ENCODE measurements at places on chromosomes 7 and 10.

DNA sequence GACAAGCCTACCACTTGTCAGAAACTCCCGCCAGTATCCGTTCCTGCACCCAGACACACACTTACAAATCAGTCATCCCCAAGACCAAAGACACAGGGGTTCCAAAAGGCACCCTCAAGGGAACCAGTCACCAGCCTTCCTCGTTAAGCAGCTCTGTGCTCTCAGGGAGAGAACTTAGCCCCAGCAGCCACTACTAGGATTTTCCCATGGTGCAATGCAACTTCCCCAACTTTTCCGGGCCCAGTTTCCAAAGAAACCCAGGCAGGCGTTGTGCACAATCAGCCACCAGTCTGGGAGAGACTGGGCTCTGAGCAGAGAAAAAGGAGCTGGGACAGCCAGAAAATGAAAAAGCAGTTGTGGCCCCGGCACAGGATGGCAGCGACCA is 1.2 kb downstream of the DLG5 start:
- DNase-seq, result no peak

- no peak for DNase-seq
Measured at GRCh38 chr10:3103646-3104045, 36.3 kb downstream of the PFKP start.

- no peak for DNase-seq
Measured at GRCh38 chr7:46554688-46555422, 633.8 kb upstream of the IGFBP3 start.

DNA sequence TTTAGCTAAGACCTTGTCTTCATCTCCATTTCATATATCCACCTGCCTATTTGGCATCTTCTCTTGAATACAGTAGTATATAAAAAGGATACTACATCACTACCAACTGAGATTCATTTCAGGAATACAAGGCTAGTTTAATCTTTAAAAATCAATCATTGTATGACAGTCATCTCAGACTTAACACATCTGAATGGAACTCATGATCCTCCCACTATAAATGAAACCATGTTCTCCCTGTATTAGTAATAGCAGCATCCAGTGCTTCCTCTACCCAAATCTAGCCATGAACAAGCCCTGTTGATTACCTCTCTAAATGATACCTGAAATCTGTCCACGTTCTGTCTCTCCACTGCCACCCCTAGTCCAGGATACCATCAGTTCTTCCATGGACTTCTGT is 196.2 kb downstream of the CDK14 start:
- no peak for DNase-seq

DNA sequence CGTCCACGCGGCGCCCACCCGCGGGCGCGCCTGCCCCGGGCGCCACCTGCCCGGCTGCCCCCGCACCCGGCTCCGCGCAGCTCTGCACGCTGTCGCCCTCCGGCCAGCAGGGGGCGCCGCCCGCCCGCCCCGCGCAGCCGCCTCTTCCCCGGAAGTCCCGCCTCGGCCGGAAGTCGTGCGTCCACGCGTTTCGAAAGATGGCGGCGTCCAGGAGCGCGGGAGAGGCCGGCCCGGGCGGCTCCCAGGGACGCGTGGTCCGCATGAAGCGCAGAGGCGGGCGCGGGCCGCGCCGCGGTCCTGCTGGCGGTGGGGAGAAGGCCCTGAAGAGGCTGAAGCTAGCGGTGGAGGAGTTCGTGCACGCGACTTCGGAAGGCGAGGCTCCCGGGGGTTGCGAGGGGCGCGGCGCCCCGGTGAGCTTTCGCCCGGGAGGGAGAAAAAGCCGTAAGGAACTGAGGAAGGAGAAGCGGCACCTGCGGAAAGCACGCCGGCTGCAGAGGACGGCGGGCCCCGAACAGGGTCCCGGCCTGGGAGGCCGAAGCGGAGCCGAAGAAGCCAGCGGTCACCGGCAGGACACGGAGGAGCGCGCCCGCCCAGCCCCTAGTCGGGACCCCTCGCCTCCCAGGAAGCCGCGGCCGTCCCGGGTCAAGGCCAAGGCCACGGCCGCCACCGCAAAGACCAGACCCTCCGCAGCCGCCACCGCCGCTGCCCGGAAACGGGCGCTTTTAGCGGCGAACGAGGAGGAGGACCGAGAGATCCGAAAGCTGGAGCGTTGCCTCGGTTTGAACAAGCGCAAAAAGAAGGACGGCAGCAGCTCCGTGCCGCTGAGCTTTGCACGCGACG is at the start of gene NOM1:
Gene NOM1 (plus strand): TSS at position 172 of the 840 bp plus-strand sequence. CDS start 26 bp downstream, at position 198.
- DNase-seq, result peak; percentile 90

GRCh38 chr7:131786204-131786603 is 229.8 kb upstream of the PODXL start:
- no peak for DNase-seq

DNA sequence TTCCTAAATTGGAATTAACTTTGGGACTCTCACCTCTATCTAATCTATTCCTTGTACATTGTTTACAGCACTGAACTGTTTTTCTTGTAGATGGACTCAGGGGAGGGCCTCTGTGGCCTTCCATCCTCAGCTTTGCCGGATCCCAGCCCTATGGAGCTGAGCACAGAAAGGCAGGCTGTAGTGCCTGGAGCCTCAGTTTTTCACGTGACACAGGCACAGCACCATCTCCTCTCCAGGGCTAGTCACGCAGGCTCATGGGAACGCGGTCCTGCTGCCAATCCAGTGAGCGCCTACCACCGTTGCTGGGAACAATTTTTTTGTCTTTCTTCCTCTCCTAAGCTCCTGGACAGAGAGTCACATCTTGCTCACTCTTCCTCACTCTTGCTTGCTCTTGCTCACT is 75.6 kb upstream of the DDC start:
- no peak for DNase-seq

DNA sequence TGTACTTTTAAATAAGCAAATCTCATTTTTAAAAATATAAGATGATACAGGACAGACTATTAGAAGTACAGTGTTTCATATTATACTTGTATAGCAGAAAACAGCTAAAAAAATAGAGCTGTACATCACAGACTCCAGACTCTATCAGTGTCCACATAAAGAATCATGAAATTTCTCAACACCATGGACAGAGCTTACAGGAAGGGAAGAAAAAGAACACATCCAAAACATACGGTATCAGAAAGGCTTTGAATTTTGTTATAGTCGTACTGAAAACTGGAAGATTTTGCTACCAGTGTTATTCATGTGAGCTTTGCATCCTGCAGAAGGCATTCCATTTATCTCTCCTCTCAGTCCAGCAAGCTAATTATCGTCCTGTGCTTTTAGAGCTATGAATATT is 183.2 kb upstream of the PTPRZ1 start:
- no peak for DNase-seq

DNA sequence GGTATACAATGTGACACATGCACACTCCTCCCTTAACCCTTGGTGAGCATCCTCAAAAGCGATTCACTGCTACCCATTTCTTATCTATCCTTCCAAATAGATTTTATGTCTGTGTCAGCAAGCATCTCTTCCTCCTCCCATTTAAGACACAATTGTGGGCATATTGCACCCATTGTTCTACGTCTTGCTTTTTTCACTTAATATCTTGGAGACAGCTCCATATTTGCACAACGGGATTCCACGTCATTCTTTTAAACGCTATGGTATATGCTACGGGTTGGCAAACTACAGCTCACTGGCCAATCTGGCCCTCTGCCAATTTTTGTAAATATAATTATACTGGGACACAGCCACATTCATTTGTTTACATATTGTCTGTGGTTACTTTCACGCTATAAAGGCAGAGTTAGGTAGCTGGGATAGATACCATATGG is 88.6 kb downstream of the RNF216 start:
- no peak for DNase-seq

DNA sequence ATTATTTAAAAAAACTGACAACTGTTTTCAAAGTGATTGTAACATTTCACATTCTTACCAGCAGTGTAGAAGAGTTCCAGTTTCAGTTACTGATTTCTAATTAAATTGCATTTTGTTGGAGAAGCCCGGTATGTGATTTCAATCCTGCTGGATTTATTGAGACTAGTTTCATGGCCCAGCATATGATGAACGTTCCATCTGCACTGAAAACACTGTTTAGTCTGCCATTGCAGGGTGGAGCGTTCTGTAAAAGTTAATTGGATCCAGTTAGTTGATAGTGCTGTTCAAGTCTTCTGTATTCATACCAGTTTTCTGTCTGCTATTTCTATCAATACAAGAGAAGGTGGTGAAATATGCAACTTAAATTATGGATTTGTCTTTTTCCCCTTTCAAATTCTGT is 37.3 kb upstream of the CCNY start:
- DNase-seq, result no peak

DNA sequence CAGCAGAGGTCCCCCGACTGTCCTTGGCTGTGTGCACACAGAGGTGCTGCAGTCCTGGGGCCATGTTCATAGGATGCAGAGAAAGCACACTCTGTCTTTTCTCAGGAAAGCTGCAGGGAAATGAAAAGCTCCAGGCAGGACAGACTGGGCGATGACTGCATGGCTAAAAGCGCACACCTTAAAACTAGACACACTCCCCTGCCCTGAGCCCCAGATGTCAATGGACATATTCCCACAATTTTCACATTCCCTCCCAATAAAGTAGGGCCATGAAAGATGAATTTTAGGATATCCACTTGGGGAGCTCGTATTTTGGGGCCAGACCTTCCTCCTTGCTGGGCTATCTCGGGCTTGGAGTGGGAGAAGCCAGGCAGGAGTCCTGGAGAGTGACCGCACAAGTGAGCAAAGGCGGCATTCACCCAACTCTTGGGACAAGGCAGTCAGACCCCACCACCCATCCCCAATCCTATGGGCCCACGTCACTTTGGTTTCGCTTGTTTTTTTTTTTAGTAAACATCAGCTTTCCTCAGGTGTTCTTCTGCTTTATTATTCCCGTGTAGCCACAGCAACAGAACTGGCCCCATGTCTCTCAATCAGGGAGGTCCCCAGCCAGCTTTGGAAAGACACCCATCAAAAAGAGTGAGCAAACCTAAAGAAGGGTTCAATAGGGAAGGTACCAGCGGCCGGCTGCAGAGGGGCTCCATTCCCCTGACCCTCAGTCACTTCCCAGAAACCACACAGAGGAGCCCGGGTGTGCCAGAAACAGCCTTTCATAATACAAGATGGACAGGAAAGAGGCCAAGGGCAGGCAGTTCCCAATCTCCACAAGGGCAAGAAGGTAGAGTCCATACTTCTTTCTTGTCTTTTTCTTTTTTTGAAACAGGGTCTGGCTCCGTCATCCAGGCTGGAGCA is 12.7 kb downstream of the GPRIN2 start:
- no peak for DNase-seq

DNA sequence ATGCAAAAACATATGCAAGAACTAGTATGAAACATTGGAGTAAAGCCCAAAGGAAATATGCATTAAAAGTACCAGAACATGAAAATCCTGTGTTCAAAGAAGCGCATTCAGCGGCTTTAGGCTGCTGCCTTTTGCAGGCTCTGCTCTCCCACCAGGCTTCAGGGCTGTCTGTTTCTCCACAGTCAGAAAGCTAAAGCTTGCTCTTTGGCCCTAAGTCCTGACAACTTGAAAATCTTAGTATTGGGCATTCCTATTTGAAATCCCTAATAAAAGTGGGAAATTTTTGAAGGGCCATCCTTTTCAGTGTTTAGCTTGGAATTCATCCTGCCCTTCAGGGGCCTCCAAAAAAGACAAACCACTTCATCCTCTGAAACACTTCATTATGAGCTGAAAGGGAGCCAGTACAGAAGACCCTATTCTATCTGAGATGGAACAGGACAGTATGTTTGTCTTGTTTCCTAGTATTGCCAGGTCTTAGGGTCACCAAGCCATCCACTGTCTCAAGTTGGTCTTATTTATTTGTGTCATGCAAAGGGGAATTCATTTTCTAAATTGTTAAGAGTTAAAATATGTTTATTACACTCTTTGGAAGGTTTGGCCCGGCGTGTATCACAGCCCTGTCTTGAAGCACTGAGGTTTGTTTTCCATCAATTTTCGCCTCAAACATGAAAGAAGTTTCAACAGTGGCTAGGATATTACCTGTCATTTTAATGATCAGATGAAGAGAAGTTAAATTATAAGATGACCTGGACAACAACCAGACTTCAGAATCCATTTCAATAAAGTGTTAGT is 326.3 kb upstream of the BMPER start:
- no peak for DNase-seq

DNA sequence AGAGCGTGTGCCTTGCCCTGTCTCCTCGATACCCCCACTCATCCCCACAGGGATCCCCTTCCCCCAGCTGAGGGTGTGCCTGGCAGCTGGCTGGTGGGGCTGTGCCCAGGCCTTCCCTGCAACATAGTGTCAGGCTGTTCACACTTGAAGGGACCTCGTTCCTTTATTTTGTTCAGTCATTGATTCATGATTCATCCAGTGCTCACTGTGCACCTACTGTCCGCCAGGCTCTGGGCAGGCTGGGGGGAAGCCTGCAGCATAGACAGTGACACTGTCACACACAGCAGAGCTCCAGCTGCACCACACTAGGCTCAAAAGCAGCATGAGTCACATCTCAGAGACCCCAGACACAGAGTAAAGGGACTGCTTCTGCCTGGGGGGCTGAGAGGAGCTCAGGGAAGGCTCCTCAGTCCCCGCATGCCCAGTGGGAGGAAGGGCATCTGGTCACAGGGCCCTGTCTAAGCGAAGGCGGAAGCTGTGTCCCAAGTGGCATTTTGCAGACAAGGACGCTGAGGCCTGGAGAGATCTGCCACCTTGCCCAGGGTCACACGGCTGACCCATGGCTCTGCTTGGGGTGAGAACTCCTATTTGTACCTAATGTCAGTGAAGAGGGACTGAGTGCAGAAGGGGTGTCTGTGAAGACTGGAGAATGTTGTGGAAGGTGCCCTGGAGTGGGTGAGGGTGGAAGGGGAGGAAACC is 27.9 kb downstream of the CDH23 start:
- no peak for DNase-seq

GRCh38 chr10:36559412-36560400 is 565.7 kb upstream of the ANKRD30A start:
- DNase-seq, result no peak

DNA sequence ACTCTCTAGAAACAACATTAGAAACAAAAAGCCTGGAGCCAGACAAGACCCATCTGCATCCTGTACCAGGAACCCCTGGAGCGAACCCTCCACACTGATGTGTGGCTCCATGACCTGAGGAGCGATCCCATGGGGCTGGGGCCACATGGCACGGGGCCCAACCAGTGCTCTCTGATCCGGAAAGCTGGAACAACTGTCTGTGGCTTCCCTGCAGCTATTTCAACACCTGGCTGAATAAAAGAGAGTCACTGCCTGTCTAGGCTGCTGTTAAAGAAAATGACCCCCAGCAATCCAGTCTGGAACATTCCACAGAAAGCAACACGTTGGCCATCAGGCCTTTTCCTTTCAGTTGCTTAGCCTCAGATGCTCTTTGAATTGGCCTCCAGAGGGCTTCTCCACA is 20.9 kb downstream of the UROS start:
- DNase-seq, result no peak

DNA sequence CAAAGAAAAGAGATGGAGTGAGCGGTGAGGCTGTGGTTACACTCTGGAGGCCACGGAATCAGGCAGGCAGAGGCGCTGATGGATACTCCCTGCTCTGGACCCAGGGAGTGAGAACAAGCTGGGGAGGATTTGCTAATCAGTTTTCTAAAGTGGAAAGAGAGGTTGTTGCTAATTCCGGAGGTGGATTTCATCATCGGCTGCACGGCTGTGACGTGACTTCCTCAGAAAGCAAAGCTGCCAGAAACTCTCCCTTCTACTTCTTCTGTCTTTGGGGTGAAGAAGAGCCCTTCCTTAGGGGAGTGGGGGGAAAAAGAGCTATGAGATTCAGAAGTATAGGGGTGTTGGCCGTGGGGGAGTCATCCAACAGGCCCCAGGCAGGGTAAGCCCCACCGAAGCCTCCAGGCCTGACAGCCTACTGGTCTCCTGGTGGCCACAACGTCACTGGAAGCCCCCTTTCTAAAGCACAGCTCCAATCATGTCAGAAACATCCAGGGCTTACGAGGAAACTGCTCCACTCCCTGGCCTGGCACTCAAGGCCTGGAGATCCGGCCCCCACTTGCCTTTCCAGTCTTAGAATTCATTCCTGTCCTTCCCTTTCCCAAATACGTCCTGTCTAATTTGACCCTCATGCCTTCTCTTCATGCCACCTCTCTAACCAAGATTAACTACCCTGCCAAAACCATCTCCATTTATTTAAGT is 114.5 kb downstream of the HIP1 start:
- DNase-seq, result no peak

All from stimulated activated CD4-positive, alpha-beta T cell treated with anti-CD3 and anti-CD28 coated beads, Interleukin-4, amount 100 ng/mL, for 48 hours (primary cell).